ENCODE measurements at places on chromosomes 6 and 20.

GRCh38 chr6:108799354-108799717 is 48.9 kb upstream of the ARMC2 start:
- no peak for DNase-seq

DNA sequence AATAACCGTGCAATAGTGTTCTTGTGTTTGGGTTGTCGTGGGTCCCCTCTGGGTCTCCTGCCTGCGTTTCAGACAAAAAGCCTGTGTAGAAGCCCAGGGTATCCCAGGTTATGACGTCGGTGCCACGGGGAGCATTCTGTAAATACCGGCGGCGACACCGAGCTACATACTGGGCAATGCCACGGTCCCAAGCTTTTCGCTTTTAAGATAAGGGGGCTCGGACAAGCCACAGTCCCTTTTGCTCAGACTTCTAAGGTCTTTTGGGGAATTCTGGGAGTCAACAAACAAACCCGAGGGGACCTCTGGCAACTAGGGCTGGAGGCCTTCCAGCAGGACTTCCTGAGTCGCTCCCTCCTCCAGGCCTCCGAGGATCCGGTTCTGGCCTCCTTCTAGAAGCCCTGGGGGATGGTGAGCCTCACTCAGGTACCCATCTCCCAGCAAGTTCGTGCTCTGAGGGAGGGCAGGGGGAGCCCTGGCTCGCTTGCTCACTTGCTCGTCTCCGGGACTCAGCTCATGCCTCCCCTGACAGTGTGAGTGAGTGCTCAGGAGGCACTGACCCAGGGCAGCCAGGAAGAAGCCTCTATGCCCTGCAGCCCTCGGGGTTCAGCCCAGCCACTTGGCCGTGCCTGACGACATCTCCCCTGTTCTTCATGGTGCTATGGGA is 62.4 kb upstream of the MRPS10 start:
- no peak for DNase-seq

DNA sequence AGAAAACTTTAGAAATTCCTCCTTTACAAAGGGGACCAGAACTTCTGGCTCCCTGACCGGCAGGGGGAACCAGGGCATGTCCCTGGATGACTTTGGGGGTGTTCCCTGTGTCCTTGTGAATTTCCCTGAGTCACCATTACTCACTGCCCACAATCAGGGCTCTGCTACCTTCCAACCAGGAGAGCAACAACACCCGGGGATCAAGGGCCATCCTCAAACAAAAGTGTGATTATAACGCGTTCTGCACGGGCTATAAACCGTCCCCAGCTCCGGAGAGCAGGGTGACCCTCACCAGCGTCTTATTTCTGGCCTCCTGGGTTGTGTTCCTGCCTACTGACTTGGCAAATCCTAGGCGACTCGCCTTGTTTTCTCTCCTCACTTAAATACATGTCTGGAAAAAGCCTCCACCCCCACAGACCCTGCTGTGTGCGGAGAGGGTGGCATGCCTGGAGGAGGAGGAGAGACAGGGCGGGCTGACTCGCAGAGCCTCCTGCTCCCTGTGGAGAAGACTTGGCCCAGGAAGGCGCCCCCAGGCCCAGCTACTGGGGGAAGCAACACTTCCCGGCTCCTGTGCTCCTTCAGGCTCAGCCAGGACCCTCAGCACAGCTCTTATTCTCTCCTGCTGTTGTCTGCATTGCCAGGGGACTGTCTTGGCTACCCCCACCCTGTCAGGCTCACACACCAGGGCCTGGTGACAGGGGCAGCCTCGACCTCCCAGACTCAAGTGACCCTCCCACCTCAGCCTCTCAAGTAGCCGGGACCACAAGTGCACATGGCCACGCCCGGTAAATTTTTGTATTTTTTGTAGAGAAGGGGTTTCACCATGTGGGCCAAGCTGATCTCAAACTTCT is 54.1 kb downstream of the FGD2 start:
- DNase-seq, result peak; percentile 70

DNA sequence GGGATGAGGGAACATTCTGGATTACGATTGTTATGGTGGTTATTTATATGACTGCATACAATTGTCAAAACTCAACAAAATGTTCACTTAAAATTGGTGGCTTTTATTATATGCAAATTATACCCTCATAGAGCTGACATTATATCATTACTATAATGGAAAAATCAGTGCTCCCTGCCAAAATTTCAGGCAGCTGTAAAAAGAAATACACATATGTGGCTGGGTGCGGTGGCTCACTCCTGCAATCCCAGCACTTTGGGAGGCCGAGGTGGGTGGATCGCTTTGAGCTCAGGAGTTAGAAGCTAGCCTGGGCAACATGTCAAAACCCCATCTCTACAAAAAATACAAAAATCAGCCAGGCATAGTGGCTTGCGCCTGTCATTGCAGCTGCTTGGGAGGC is 75.8 kb upstream of the SULF2 start:
- DNase-seq, result no peak

DNA sequence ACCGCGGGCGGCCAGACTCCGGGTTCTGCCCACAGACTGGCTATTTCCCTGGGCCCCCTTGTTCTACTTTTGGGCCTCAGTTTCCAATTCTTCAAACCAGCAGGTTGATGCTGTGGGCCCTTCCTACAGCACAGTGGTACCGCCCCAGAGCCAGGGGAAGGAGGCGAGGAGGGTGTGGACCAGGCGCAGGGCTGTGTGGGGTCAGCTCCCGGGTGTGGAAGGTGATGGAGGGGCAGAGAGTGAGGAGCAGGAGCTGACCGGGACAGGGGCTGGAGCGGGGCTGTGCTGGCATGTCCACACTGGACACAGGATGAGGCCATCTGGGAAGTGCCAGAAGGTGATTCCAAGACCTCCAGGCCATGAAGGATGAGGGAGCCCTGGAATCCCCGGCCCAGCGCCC is 35.2 kb upstream of the CHRNA4 start:
- DNase-seq, result no peak

DNA sequence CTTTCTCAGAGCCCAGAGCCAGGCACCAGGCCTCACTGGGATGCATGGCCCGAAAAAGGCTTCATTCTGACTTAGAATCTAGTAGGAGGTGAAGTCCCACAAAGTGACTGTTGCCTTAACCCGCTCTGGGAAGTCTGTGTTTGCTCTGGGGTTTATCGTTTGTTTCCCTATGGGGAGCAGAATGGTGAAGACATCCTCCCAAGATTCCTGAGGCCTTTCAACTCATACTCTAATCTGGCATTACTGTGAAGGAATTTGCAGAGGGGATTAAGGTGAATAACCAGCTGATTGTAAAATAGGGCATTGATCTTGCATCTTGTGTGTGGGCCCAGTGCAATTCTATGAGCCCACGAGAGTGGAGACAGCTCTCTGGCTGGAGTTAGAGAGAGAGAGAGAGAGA is 67.8 kb downstream of the CDH26 start:
- no peak for DNase-seq
